ENCODE measurements at places on chromosomes 1 and 21.

DNA sequence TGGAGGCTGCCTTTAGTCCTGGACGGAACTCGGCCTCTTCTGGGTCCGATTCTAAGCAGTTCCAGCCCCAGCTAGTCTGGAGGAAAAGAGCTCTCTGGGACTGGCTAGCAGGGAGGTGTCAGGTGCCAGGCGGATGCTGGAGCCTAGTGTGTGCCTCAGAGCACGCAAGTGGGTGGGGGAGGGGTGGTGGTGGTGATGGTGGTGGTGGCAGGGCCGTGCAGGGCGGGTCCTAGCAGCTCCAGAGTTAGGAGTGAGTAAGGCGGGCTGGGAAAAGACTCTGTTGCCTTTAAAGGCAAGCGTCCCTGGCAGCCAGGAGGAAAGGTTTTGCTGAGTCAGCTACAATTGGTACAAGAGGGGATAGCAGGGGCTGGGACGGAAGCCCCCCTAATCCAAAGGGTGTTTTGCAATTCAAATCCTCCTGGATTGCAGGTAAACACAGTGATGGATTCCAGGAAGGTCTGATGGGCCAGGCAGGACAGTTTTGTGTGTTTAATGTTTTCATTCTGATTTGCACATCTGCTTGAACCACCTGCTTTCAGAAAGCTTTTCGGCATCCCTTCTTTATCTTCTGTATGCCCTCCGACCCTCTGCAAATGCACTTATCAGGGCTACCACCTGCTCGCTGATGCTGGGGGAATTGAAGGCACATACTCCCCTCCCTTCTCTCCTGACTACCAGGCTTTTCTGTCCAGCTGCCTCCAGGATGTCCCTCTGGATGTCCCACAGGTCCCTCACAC, 4.1 kb upstream of the SLC2A1 start:
- no peak for DNase-seq

GRCh38 chr1:33191731-33192275, 10.0 kb upstream of the TRIM62 start:
- no peak for DNase-seq

DNA sequence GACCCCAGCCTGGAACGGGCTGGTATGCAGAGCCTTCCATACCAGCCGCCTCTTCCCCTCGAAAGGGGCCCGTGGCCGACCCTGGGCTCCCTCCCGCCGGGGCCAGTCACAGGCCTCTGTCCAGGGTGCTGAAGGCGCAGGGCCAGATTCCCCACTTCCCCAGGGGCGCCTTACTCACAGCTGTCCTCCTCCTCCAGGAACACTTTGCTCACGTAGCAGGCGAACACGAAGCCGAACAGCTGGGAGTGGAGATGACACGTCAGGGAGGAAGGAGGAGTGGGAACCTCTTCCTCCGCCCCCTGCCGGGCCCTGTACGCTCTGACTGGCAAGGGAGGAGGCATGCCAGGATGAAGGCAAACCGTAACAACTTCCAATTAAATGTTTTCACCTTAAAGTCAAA, 57.3 kb downstream of the NKAIN1 start:
- DNase-seq, result peak; percentile 68

GRCh38 chr1:204278251-204278650, 64.5 kb upstream of the GOLT1A start:
- no peak for DNase-seq

DNA sequence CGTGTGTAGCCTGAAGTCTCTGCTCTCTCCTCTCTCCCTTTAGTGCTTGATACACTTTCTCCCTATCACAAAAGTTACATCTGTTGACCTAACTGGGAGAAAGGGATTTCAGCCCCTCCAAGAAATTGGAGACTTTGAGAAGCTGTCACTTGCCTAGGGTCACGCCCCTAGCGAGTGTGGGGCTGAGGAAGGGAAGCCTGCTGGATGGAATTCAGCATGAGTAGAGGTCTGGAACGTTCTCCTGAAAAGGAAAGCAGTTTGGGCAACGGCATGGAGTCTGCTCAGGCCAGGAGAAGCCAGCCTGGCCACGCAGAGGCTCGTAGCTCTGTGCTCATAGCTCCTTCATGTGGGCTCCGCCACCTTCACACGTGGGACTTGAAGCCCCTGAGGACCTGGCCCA, 22.4 kb downstream of the COL16A1 start:
- no peak for DNase-seq

DNA sequence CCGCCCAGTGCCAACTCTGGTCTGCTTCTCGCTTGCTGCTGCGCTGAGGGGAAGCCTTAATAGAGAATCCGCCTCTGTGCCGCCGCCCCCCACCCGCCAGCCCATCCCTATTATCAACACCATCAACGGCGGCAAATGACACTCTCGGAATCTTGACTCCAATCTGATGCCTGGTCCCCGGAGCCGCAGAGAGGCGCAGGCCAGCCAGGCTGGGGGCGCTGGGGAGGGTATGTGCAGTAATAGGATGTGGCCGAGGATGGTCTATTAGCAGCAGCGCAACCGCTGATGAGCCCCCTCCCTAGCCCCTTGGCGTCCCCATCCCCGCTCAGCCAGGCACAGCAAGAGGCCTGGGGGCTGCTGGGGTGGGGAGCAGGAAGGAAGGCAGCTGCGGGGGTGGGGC, 15.1 kb upstream of the DMBX1 start:
- no peak for DNase-seq

- DNase-seq, result no peak
Observed at GRCh38 chr1:218775501-218776021, 398.1 kb upstream of the LYPLAL1 start.

- DNase-seq, result no peak
Observed at GRCh38 chr21:32131960-32132359, 146.9 kb downstream of the MIS18A start.

DNA sequence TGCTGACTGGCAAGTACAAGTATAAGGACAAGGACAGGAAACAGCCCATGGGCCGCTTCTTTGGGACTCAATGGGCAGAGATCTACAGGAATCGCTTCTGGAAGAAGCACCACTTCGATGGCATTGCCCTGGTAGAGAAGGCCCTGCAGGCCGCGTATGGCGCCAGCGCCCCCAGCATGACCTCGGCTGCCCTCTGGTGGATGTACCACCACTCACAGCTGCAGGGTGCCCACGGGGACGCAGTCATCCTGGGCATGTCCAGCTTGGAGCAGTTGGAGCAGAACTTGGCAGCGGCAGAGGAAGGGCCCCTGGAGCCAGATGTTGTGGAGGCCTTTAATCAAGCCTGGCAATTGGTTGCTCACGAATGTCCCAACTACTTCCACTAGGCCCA, 32.0 kb downstream of the SLC16A1 start:
- DNase-seq, result no peak

DNA sequence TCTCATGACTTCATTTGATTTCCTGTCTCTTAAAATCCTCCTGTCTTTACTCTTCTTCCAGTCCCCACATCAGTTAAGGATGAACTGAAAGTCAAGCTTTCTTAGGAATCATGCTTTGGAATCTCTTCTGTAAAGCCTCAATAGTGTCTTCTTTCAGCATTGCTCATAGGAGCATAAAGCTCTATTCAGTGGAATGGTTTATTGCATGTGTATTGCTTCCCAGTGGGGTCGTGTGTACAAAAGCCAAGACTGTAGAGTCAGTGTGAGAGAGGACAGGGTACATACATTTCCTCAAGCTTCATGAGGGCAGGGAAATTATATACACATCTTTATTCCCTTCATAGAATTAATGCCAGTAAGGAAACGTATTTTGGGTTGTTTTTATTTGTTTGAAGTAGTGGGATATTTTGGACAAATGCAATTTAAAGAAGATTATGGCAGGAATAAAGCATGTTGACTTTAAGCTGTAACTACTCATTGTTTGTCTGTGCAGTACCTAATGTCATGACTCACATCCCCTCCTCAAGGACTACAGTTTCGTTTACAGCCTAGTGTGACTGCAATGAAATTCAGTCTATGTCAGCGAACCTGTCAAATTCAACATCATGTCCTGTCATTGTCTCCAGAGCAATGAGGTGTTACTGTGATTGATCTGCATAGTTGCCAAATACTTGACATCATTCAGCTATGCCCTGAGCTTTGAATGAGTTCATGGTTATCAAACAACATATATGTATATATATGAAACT, 2164.2 kb downstream of the NCAM2 start:
- no peak for DNase-seq

GRCh38 chr1:206905295-206906164, 8.3 kb downstream of the IL24 start:
- peak; percentile 70 for DNase-seq

DNA sequence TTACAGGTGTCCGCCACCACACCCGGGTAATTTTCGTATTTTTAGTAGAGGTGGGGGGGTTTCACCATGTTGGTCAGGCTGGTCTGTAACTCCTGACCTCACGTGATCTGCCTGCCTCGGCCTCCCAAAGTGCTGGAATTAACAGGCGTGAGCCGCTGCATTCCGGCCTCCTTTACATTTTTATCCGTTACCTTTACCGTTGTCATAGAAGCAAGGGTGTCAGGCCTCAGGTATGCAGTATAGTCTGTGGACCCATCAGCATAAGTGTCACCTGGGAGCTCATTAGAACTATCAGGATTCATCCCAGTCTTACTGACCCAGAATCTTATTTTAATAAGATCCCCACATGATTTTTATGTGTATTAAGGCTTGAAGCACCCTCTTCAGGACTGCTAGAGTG, 5.4 kb downstream of the CDC42 start:
- DNase-seq, result no peak

DNA sequence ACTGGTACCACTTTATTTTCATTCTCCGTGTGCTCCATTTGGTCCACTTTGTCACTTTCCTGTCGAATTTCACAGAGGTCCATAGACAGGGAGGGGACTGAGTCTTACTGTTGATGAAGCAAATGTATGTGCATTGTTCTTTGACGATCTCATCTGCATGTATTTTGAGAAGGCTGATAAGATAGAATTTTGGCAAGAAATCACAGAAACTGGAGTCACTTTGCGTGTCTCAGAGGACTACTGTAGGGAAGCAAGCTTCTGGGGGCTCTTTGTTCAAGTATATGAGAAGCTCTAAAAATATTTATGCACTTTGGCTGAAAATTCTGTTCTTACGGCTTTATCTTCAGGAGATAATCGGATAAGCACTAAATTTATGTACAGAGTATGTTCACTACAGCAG, 78.1 kb downstream of the PCBP3 start:
- DNase-seq, result no peak
